ENCODE measurements at places on chromosomes 3 and 15. TPM values are rescaled to one million over a fixed set of nuclear protein-coding genes. Genes with fewer than 3 reads are reported as not detected.

DNA sequence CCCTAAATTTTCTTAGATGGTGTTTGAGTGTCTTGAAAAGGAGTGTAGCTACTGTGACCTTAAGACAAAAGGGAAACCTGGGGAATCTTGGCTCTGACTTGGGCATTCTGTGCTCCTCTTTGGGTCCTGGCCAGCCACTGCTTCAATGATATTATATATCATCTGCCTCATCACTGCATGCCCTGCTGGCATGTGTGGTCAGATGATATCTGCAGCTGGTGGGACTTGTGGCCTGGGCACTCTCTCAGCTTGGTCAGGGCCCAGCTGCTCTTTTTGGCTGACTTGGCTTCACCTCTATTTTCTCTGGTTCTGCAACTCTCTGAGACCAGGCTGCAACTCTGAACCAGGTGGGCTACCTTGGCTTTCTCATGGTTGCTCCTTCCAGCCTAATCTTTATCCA is 446.1 kb upstream of the RARB start:
- no peaks in the 10 kb centered on the region for H3K27me3 ChIP-seq
- H3K4me1 ChIP-seq: no peaks in the 10 kb centered on the region
- no peaks in the 10 kb centered on the region for H3K36me3 ChIP-seq
- no peak for DNase-seq
- H3K4me3 ChIP-seq: no peak overlapping the region
- H3K27ac ChIP-seq: no peak overlapping the region

- H3K4me3 ChIP-seq: no peak overlapping the region
- no peaks in the 10 kb centered on the region for H3K27me3 ChIP-seq
- H3K27ac ChIP-seq: no peak overlapping the region
- no peaks in the 10 kb centered on the region for H3K36me3 ChIP-seq
- no peak for DNase-seq
Observed at GRCh38 chr15:70517194-70517590, 246.2 kb downstream of the UACA start.

GRCh38 chr3:50221051-50221410 is 15.0 kb upstream of the GNAI2 start:
- no peaks in the 10 kb centered on the region for H3K4me1 ChIP-seq
- DNase-seq: no peak
- H3K4me3 ChIP-seq: no peak overlapping the region
- no peak overlapping the region for H3K27ac ChIP-seq
- no peaks in the 10 kb centered on the region for H3K36me3 ChIP-seq

DNA sequence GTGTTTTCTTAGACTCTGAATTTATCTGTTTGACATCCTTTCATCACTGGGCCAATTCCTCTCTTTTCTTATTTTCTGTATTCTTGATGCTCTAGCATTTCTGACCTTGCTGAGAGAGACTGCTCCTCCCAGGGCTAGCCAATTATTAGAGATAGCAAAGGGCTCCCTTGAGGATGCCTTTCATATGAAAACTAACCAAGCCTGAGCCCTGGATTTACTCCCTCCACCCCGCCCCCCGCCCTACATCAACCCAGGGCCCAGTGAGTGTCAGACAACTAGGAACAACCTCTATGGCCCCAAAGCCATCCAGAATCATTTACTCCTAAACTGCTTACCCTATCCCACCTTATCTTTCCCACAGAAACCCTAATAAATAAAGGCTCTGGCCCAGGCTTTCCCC is 69.7 kb upstream of the LARS2 start:
- no peaks in the 10 kb centered on the region for H3K27me3 ChIP-seq
- H3K36me3 ChIP-seq: no peaks in the 10 kb centered on the region
- H3K4me3 ChIP-seq: no peak overlapping the region
- H3K27ac ChIP-seq: no peak overlapping the region
- H3K4me1 ChIP-seq: no peaks in the 10 kb centered on the region

- H3K4me3 ChIP-seq: no peak overlapping the region
- H3K4me1 ChIP-seq: no peaks in the 10 kb centered on the region
- no peak for DNase-seq
- H3K27me3 ChIP-seq: no peaks in the 10 kb centered on the region
- H3K36me3 ChIP-seq: no peaks in the 10 kb centered on the region
- H3K27ac ChIP-seq: no peak overlapping the region
Observed at GRCh38 chr3:22748453-22749045, 454.6 kb upstream of the UBE2E2 start.

The SH2D7 gene
- not detected for total RNA-seq

The HDC gene
- total RNA-seq: 0.66 TPM

The CTXN2 gene
- total RNA-seq: not detected
